Stimulated activated CD8-positive, alpha-beta memory T cell treated with anti-CD3 and anti-CD28 coated beads, Interleukin-2, amount 100 ng/mL, for 1 hour (primary cell): ENCODE measurements at places on chromosomes 3 and 15.

DNA sequence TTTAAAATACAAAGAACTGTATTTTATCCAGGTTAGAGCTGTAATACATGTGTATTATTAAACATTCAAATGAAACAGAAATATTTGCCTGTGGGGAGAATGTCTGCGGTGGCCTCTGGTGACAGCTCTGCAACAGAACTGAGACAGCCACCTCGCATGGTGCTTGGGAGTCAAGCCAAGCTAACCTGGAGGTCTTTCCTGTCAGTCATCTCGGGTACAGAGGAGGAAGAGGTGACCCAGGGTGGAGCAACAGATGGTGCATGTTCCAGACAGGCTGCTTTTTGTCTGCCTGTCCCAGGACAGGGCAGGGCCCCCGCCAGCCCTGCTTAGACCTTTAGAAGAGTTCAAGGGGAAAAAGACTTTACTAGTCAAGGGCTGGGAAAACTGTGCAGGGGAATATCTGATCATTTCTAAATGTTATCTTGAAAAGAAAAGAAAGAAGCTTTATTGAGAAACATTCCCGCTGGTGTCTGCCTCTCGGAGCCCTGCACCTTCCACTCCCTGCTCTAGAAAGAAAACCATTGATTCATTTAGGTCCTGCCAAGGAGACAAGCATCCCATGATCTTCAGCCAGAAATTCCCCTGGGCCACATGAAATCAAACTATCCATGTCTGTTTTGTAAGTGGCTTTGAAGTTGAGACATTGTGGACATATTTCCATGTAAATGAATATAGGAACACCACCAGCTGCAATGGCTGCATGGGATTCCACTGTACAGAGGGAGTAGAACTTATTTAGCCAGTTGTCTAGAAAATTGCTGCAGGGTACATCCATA lies 5.5 kb upstream of the NR2E3 start:
- no peak for DNase-seq

DNA sequence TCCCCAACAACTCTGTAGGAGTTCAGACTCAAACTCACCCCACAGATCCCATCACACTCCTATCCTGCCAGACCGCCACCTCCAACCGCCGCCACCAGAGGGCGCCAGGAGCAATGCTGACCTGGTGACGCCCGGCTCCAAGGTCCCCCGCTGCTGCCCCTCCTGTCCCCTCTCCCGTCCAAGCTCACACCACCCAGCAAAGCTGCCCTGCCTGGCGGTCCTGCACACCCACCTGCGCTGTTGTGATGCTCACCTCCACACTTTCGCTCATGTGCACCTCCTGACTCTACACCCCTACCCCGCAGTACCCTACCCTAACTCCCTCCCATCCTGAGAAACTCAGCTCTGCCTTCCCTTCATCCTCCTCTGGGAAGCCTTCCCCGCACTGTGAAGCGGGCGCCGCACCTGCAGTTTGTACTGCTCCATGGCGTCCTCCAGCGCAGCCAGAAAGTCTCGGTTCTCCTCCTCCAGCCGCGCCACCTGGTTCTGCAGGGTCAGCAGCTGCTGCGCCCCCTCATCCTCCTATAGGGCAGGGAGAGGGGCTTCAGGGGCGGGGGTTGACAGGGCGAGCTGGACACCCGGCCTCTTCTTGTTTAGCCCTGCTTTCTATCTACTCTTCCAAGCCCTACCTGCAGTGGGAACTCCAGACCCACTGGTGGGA lies 7.9 kb downstream of the KIF7 start:
- peak; percentile 22 for DNase-seq

DNA sequence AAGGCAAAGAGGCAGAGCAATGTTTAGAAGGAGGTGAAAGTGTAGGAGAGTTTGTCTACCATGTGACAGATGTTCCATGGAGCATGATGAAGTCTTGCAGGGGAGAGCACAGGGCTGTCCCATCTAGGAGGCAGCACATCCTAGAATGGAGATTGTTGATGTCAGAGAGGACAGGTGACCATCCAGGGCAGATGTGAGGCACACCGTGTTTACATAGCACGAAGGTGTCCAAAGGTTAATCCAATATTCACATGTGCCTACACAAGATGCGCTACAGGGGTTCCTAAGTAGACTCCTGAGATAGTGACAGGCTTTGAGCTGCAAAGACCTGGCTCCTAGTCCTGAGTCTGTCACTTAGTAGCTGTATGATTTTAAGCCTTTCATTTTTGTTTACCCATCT lies 219.3 kb upstream of the SLCO3A1 start:
- no peak for DNase-seq

DNA sequence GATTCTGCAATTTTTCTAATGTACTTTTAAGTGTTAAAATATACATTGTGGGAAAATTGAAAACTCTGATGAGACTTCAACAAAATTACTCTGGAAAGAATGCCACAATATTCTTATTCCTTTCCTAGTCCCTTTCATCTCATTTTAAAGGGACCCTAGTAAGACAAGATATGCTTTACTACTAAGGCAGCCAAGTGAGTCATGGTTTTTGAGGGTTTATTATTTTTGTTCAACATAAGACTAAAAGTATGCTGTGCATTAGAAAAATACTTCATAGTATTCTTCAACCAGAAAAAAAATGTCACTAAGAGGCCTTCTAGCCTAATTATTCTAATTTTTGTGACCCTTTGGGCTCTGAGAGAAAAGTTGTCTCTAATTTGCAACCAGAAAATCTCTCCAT lies 7.4 kb downstream of the IL12A start:
- DNase-seq = no peak

DNA sequence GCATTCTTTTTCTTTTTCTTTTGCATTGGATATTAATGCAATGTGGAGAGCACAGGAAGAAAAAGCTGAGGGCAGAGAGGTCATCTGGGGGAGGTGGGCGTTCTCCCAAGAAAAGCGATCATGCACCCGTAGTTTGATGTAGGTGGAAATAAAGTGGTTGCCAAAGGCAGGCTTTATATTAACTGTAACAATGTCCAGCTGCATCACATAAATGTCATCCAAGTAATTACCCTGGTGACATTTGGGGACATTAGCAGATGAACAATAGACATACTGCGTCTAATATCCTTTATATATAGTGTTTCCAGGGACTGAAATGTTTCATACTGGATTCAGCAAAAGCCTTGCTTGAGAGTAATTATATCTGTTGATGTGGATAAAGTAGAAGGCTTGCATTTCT lies 135.5 kb downstream of the CNTN6 start:
- no peak for DNase-seq

DNA sequence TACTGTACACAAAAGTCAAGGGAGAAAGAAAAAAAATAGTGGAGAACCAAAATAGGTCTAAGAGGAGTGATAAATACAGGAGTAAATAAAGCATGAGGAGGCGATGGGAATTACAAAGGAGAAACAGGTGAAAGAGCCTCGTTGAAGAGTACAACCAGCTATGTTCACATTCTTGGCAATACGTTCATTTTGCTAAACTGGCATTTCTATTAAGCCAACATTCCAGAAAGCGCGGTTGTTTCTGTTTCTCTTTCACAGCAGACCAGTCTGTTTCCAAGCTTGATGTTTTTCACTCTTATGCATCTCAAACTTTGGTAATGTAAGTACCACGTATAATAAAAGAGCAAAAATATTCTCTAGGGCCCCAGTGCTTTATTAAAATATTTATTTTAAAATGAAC lies 74.5 kb downstream of the NSUN3 start:
- DNase-seq = no peak

- DNase-seq = no peak
Observed at GRCh38 chr15:70789213-70789612, 25.9 kb upstream of the UACA start.

DNA sequence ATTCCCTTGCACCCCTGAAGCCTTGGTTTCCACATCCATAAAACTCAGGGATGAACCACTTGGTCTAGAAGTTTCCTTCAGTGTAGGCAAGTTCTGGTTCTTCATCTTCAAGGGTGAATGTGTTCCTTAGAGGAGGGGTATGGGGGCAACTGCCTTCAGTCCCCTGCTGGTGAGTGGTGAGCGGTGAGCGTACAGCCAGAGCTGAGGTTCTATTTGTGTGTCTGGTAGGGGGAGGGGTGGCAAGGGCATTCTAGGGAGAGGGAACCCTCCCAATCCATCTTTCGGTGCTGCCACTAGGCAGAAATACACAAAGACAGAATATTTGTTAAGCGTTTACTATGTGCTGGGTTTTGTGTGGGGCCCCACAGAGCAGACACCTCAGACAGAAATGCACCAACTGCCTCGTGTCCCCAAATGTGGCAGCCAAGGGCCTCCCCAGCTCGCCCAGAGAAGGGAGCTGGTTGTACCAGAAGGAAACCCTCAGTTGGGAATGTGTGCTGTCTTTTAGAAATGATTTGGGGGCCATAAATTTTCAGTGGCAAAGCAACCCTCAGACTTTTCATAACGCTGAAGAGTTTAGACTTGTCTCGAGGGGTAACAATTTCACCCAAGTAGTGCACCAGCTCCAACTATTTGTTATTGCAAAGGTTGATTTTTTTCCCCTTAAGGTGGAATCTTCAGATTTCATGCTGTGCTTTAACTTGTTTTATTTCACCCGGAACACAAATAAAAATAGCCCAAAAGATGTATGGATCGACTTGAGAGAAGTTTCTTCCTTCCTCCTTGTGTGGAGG lies 137.6 kb downstream of the FBLN2 start:
- no peak for DNase-seq

DNA sequence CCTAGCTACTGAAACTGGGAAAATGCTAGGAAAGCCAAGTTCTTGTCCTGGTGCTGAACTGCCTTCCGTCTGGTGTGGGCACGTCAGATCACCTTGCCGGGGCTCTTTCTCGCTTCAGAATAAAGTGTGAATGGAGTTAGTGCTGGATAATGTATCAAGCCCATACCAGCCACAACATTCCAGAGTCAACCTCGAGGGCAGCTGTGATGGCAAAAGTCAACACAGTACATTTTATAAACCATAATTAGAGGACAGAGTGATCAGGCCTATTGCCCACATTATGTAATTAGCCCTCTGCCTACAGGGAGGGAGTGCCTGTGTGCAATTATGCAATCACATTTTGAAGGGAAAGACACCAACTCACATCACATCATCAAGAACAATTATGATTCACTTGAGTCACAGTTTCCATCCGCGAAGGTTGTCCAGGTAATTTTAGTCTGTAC lies 165.2 kb downstream of the RORA start:
- no peak for DNase-seq

DNA sequence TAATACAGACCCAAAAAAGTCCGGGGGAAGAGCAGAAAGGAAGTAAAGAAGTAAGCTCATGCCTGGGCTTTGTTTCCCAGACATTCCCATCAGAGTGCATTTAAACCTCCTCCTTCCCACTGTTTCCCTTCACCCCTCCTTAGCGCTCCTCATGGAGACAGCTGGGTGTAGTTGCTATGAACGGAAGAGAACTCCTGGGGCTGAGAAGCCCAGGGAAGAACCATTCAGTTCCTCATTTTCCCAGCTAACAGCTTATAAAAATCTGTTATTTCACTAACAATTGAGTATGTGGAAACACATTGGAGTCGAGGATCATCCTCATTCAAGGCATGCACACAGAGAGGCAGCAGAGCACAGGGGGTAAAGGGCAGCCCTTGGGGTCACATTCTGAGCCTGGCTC lies 299.3 kb downstream of the SHQ1 start:
- DNase-seq = no peak

DNA sequence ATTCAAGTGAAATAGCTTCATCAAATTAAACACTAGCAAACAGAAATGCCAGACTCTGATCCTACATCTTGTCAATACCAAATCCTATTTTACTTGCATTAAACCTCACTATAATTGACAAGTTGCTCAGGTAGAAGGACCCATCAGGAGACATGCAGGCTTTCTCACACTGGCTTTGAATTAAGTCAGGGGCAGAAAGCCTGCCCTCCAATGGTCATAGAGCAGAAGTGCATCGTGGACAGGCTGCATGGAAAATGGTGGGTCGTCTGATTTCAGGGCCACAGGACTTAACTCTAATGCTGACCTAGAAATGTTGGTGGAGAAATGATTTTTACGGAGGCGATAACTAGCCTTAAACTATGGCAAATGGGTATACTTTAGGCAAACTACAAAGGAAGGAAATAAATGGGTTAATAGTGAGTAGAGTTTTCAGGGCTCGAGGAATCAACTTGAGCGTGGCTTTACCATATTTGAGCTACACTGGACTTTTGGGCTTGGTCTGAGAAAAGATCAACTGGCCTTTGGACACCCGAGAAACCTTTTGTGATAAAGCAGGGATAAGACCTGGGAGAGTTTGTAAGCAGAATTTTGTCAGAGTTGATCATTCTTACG lies 283.9 kb downstream of the GRM7 start:
- no peak for DNase-seq

DNA sequence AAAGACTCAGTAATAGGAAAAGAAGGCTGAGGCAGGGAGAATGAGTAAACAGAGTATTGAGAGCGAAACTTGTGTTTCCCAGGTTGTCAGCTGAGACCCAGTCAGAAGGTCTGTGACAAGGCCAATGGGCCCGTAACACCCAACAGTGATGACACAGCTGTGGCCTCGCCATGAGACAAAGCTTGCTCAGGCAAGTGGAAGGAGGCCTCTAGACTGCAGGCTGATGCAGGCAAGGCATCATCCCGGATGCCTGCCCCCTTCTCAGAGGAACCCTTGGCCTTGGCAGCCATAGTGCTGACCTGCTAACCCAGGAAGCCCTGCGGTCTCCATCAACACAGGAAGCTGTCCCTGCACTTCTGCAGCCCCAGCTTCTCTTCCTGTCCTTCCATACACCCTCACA lies 15.4 kb downstream of the RAB6B start:
- DNase-seq = no peak

DNA sequence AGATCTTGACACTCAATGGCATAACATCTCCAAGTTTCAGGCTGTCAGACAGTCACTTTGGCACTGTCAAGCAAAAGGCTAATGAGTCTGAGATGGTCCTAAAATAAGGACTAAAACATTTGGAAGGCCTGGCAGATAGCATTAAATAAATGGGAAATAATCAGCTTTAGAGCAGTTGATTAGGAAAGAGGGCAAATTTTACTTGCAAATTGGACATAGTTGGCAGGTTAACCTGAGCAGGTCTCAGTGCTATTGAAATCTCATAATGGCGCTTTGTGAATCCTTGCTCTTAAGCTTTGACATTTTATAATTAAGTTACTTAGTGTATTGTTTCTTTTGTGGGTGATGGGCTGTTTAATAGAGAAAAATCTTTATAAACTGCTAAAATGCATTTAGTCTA lies 1003.1 kb upstream of the GBE1 start:
- DNase-seq = no peak

- DNase-seq = no peak
Observed at GRCh38 chr3:113166719-113167492, 44.5 kb upstream of the BOC start.

- no peak for DNase-seq
Observed at GRCh38 chr3:192122832-192123594, 604.3 kb downstream of the FGF12 start.

DNA sequence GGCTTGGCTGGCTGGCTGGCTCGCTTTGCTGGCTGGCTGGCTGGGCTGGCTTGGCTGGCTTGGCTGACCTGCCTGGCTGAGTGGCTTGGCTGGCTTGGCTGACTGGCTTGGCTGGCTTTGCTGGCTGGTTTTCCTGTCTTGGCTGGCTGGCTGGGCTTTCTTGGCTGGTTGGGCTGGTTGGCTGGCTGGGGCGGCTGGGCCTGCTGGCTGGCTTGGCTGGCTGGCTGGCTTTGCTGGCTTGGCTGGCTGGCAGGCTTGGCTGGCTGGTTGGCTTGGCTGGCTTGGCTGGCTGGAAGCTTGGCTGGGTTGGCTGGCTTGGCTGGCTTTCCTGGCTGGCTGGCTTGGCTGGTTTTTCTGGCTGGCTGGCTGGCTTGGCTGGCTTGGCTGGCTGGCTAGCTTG lies 435.6 kb downstream of the GOLGA6L6 start:
- DNase-seq = no peak

- no peak for DNase-seq
Observed at GRCh38 chr3:156575641-156576040, 20.7 kb upstream of the SSR3 start.
